ENCODE measurements at places on chromosomes 2 and 18.

GRCh38 chr2:11129598-11130449 is 25.4 kb upstream of the SLC66A3 start:
- peak; percentile 53 for DNase-seq

- DNase-seq: no peak
Observed at GRCh38 chr2:157046396-157046795, 211.1 kb upstream of the GALNT5 start.

DNA sequence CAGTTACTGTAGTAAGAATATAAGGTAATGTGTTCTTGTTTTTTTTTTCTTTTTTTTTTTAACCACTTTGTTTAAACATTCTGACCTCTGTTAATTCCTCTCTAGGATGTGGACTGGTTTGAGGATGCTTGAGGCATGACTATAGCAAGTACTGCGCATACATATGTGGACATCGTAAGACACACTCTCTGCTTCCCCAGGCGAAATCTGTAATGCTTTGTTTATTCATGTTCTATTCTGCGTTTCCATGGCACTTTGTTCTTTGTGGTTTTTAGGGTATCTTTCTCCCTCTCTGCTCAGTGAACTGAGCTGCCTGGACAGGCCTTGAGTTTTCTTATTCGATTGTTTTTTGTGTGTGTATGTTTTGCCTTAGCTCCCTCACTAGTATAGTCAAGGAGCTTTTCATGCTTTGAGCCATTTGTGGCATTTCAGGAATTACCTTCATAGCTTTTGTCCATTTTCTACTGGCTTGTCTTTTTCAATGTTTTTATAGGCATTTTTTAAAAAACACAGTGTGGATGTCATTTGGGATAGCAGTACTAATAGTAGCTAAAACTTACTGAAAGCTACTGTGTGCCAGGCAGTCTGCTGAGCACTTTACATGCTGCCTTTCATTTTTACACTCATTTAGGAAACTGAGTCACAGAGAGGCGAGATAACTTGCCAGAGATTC is 1.9 kb upstream of the SH3BP4 start:
- DNase-seq: no peak

GRCh38 chr18:68925268-68925667 is 127.4 kb downstream of the CCDC102B start:
- peak; percentile 2 for DNase-seq

DNA sequence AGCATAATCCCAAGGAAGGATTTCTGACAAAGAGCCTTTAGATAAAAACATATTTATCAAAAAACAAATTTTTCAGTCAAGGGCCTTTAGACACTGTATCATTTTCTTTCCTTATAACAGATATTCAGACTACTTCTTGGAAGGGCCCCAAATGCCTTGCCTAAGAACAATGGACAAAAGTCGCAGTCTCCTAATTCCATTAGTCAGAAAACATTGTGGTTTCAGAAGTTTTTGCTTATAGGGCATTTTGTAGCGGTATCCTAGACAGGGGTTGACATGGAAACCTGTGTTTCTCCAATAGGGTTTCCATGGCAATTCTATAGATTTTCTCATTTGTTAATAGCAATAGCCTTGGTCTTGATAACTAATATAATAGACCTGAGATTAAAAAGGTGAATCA is 36.7 kb upstream of the AGPS start:
- no peak for DNase-seq

GRCh38 chr2:222703091-222703490 is 31.6 kb downstream of the MOGAT1 start:
- no peak for DNase-seq
